ENCODE measurements at places on chromosomes 1 and 21.

GRCh38 chr1:239718571-239718970 lies 332.2 kb downstream of the CHRM3 start:
- no peak for DNase-seq

GRCh38 chr1:195327361-195327760 lies 1280.9 kb downstream of the KCNT2 start:
- no peak for DNase-seq

GRCh38 chr1:207156095-207156494 lies 52.1 kb downstream of the C4BPA start:
- no peak for DNase-seq

- DNase-seq = no peak
These were observed 16.6 kb downstream of the PSEN2 start for GRCh38 chr1:226887006-226887405.

GRCh38 chr1:114833421-114833820 lies 21.2 kb upstream of the SYCP1 start:
- DNase-seq = no peak

DNA sequence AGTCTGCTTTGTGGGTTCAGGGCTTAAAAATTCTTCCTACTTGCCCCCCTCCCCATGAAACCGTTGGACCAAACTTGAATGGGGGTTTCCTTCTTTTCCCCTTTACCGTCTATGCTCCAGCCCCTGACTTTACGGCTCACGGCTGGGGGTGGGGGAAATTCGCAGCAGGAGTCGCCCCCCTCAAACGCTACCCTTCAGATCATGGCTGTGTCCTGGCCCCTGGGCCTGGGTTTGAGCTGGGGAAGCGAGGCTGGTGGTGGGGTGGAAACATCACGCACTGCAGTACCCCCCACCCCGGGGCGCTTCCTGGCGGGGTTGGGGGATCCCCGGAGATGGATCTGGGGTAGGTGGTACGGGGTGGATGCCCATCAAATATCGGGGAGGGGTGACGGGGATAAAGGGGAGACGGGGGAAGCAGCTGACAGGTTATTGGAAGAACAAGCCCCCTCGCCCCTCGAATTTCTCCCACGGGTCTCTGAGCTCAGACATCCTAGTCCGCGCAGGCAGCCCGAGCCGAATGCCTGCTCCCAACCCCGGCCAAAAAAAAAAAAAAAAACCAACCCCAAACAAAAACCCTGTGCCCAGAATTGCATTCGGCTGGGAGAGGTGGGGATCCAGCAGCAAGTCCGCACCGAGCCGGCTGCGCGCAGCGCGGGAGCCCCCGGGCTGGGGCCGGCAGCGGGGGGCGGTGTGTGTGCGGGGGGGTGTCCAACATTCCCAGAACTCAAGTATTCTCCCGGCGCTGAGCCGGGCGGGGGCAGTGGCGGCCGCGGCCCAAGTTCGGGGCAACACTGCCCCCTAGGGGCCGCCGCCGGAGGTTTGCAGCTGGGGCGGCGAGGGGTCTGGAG lies 59.0 kb upstream of the ACOT11 start:
- peak; percentile 39 for DNase-seq

GRCh38 chr1:17094664-17095063 lies 24.6 kb downstream of the PADI2 start:
- DNase-seq = no peak

DNA sequence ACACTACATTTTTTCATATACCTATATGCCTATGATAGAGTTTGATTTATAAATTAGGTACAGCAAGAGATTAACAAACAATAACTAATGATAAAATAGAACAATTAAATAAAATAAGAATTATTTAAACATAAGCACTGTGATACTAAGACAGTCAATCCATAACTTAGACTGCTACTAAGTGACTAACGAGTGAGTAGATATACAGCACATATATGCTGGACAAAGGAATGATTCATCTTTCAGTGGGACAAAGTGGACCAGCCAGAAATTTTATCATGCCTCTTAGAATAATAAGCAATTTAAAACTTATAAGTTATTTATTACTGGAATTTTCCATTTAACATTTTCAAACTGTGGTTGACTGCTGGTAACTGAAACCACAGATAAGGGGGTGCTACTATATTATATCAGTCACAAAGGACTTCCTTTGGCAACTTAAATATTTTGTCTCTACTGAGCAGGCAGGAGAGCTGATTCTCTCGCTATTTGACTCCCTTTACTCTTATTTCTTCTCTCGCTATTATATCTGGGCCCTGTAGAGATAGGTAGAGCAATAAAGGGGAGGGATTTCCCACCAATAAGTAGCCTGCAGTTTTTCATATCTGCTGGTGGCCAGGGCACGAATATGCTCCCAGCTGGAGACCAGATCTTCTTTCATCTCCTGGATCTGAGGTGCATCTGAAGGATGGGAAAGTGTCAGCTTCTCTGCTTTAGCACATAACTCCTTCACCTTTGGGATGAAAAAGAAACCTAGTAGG lies 10.8 kb downstream of the SPTA1 start:
- DNase-seq = no peak

DNA sequence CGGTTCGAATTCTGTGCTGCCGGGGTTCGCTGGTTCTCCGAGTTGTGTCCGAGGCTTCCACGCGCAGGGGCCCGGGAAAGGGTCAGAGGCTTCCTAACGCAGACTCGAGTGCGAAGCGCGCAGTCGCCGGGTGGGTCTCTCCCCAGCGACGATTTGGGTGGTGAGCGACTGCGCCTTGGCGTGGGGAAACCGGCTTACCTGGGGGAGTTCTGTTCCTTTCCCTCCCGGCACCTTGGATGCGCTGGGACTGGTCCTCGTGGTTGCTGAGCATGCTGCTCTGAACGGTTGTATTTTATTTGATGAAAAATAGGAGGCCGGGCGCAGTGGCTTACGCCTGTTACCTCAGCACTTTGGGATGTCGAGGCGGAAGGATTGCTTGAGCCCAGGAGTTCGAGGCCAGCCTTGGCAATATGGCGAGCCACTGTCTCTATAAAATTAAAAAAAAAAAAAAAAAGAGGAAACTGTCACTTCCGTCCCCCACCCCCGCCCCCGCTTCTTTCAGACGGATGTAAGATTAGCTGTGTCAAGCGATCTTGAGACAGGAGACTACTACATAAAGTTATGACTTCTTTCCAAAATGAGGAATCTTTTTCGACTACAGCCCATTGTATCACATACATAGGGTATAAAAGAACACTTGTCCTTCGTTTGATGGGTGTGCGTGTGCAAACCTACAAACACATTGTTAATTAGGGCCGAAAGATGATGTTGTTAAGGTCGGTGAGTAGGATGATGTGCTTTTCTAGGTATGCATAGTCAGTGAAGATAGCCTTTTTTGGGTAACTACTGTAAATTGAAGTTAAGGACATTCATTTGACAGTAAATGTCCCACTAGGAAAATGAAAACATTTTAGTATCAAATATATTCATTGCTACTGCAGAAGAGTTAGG lies at the start of gene CCDC18:
TSS of gene CCDC18 (plus strand) at position 2 of the 891 bp plus-strand sequence. CDS start 2,638 bp downstream, outside the sequence.
- DNase-seq = peak; percentile 87

DNA sequence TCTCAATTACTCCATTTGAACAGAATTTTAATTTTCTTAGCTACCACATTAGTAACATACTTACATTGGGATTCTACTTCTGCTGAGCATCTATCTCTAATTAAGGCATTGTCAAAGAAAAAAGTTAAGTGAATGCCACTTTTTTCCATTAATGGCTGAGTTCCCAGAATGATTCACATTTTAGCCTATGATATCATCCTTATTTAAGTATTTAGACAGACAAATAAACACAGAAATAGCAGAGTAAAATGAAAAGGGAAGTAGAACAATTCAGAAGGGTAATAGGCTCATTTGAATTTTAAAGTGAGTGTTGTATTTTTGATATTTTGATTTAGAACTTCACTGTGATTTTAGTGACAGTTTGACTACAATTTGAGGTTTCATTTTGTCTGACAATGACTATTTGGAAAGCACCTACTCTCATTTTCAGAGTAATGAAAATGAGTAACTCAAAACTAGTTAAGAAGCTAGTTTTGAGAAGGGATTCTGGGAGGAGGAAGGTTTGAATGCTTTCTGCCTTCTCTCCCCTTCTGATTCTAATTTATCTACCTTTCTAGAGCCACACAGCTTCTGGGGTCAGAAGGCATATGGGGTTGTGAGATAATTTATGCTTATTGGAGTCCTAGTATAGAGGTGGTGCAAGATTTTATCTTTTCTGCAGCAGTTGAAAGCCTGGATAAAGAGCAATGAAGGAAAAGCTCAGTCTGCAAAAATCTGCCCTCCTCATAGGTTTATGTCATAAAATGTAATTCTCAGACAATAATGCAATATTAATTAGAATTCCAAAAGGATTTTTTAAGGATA lies 15.5 kb downstream of the LYPLAL1 start:
- no peak for DNase-seq

GRCh38 chr1:167713330-167714081 lies 8.3 kb upstream of the MPZL1 start:
- DNase-seq = peak; percentile 23

DNA sequence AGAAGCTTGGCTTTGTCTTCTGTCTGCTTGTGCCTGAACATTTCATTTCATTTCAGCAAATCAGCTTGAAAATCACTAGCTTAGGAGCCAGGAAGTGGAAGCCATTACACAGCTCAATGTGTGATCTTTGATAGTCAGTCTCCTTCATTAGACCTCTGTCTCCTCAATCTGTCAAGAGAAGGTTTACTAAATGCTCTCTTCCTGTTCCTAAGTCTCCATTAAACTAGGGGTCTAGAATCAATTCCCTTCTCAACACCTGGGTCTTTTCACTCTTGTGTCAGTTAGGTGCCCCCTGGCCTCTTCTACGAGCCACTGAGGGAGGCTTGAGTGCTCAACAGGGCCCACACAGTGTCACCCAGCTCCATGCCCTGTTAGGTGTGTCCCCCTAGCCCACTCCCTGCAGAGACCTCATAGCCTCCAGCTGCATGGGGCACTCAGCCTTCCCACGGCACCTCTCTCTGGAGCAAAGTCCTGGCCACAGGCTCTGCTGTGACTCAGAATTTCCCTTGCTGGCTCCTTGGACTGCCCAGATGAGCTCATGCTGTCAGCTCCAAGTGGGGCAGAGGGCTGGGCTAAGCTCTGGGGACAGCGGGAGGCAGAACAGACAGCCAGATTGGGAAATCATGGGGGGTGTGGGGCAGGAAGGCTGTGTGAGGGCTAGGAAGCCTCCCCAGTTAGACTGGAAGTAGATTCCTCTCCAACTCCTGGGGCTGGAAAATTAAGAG lies 115.7 kb upstream of the IPO9 start:
- DNase-seq = no peak

All from T-helper 1 cell (primary cell).